ENCODE measurements at places on chromosomes 4 and X.
A peak's percentile ranks its signal among the peaks of the same experiment; 100 is the strongest.

GRCh38 chr4:14952352-14952751 lies 49.9 kb upstream of the CPEB2 start:
- DNase-seq: no peak

- no peak for DNase-seq
These were observed 225.1 kb upstream of the ITM2A start for GRCh38 chrX:79592259-79592658.

DNA sequence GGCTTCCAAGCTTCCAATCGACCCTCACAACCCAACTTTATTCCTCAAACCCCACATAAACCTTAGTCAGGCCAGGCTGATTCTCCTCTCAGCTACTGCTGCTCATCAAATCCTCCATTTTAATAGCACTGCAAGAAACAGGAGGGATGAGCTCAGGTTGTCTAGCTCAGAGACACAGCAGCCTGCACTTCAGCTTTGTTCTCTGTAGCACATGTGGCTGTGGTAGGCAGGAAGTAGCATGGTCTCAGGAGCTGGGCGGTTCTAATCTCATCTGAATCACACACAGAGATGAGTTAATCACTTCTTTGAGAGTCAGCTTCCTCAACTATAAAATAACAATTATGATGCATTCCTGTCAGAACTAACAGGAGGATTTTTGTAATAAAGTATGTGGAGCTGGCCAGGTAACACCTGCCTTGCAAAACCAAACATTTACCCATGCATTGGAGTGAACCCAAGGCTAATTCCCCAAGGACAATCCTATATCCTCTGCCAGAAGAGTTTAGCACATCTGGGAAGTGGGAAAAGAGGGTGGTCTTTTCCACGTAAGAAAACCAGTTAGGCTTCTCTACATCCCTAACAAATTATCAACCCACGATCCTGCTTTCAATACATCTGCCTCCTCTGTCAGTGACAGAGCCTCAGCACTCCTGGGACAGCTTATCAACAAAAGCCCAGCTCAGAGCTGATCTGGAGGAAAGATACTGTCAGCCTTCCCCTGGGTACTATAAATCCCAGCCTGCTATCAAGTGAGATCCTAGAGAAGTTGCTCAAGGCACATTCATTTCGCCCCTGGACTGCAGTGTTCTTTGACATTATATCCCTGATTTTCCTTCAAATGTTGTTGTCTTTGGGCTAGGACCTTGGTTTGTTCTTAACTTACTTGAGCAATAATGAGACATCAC lies 32.8 kb downstream of the ELOVL6 start:
- DNase-seq: peak; percentile 52

DNA sequence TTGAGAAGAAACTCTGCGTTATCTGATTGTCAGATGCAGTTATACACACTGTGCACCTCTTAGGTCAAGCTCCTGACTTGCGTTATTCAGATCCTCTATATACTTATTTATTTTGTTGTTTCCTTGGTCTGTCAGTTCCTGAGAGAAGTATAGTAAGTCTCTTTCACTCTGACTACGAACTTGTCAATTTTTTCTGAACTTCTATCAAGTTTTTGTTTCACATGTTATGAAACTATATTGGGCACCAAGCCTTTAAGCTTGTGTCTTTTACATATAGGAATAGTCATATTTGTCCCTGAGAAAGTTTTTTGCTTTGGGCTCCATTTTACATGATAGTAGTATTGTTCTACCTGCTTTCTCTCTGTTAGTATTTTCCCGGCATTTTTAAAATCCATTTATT lies 31.7 kb downstream of the ZNF275 start:
- no peak for DNase-seq

- no peak for DNase-seq
These were observed 1.2 kb downstream of the GPC3 start for GRCh38 chrX:133983974-133984845.

DNA sequence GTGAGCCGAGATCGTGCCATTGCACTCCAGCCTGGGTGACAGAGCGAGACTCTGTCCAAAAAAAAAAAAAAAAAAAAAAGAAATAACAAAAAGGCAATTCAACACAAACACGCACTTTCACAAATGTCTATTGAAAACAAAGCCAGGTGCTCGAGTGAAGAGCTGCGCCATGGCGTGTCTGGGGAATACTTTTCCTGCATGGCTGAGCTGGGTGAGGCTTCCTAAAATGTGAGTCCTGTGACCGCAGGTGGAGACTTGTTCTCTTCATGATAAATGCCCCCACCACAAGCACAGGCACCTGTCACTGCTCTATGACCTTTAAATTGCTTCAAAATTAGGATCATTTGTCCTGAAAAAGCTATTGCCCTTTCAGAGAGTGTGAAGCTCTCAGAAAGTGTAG lies 4.0 kb upstream of the ABLIM2 start:
- no peak for DNase-seq

DNA sequence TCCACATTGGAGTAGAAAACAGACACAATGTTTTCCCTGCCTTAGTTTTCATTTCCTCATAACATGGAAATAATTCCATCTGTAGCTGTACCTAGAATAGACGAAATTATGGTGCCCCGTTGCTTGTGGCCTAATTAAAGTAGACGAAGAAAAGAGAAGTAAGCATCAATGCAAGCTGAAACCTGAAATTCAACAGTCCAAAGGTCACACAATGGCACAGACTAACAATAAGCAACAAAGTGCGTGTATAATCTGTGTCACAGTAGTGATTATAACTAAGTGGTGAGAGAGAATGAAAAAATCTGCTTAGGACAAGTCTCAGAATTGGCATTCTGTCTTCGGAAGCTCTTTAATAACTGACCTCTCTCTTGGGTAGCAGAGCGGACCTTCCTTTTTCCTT lies 24.3 kb downstream of the MAGEB17 start:
- no peak for DNase-seq

DNA sequence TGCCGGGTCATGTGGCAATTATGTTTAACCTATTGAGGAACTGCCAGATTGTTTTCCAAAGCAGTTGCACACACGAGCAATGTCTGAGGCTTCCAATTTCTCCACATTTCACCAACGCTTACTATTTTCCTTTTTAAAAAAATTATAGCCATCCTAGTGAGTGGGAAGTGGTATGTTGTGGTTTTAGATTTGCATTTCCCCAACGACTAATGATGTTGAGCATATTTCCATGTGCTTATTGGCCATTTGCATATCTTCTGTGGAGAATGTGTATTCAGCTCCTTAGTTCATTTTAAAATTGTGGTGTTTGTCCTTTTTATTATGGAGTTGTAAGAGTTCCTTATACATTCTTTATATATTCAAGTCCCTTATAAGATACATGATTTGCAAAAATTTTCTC lies 60.2 kb downstream of the MTMR1 start:
- no peak for DNase-seq

DNA sequence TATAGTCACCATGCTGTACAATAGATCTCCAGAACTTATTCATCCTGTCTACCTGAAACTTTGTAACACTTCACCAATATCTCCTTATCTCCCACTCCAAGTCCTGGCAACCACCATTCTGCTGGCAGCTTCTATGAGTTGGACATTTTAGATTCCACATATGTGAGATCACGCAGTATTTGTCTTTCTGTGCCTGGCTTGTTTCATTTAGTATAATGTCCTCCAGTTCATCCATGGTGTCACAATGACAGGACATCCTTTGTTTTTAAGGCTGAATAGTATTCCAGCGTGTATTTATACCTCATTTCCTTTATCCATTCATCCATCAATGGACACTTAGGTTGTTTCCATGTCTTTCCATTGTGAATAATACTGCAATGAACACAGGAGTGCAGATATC lies 198.7 kb downstream of the QDPR start:
- no peak for DNase-seq

DNA sequence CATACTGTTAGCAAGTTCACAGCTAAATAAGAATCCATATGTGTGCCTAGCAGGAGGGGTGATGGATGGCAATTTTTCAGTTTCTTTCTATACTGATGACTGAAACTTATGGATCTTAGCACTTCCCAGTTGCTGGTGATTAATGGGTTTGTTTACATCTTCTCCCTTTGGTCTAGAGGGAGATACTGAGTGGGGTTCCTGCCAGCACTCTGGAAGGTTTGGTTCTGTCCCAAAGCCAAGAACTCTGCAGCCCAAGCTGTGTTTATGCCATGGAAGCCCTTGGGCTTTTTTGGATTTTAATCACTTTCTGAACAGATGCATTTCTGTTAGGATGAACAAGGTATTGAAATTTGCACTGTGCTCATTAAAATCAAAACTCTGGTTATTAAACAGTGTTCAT lies 43.5 kb downstream of the DDIT4L start:
- DNase-seq: no peak

DNA sequence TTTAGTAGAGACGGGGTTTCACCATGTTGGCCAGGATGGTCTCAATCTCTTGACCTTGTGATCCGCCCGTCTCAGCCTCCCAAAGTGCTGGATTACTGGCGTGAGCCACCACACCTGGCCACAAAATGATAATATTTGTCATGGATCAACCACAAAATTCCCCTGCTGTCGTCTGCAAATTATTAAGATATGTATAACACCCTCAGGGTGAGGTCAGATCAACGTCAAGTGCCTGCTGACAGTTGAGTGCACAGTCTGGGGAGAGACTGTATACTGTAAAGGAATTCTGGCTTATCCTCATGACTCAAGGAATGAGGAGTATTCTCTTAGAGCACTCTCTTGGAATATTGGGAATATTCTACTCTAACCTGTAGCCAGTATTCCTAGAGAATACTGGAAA lies 11.2 kb downstream of the EPGN start:
- no peak for DNase-seq

DNA sequence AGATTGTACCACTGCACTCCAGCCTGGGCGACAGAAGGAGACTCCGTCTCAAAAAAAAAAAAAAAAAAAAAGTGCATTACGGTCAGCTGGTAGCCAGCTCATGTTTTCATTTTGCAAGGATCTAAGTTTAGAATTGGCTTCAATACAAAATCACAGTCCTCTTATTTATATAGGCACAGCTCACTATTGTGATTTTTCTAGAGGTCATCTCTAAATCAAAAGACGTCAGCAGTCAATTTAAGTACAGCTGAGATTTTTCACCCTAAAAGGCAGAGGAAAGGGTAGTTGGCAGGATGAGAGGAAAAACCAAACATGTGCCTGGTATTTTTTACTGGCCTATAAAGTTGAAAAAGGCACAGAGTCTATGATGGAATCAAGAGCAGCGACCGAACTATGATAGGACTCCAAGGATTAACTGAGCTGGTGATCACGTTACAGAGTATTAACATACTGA lies 30.8 kb downstream of the ASB5 start:
- no peak for DNase-seq

- DNase-seq: peak; percentile 66
These were observed 613 bp upstream of the ARSJ start for GRCh38 chr4:113979905-113980615.
